ENCODE measurements at places on chromosomes 5 and 9.

GRCh38 chr5:40124367-40124766 lies 555.3 kb upstream of the PTGER4 start:
- no peak for DNase-seq

- no peak for DNase-seq
Measured at GRCh38 chr5:84622461-84622860, 237.8 kb upstream of the EDIL3 start.

GRCh38 chr9:120767451-120767850 lies 25.8 kb downstream of the FBXW2 start:
- no peak for DNase-seq

DNA sequence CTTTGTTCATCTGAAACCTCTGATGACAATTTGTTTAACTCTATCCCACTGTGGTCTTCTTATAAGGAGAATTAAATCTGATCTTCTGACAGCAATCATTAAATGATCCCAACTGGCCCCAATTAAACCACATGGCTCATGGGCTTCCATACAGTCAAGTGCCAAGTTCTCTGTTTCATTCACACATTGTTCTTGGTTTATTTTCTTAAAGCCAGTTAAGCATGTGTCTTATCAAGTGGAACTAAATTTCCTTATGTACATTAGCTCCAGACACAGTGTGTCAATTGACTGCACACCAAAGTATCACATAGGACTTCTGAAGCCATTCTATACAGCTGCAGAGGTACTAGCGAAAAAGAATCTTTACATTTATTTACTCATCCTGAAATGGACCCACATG lies 51.2 kb downstream of the MEF2C start:
- DNase-seq = no peak

- peak; percentile 44 for DNase-seq
Measured at GRCh38 chr5:74919487-74919886, 53.3 kb upstream of the FAM169A start.

DNA sequence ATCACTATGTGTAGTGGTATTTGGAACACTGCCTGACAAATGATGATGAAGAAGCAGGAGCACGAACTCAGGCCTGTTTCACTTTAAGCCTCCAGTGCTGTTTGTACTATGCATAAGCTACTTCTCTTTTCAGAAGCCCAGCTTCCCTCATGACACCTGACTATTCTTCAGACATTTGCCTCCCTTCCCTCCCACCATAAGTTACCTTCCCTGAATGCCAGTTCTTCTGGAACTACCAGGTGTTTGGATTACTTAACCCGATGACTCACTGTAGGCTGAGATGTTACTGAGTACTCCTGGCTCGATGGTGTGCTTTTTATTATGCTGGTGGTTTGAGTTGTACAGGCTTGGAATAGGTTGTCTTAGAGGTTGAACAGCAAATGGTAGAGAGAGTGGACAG lies 180.0 kb downstream of the SPATA31D1 start:
- no peak for DNase-seq

DNA sequence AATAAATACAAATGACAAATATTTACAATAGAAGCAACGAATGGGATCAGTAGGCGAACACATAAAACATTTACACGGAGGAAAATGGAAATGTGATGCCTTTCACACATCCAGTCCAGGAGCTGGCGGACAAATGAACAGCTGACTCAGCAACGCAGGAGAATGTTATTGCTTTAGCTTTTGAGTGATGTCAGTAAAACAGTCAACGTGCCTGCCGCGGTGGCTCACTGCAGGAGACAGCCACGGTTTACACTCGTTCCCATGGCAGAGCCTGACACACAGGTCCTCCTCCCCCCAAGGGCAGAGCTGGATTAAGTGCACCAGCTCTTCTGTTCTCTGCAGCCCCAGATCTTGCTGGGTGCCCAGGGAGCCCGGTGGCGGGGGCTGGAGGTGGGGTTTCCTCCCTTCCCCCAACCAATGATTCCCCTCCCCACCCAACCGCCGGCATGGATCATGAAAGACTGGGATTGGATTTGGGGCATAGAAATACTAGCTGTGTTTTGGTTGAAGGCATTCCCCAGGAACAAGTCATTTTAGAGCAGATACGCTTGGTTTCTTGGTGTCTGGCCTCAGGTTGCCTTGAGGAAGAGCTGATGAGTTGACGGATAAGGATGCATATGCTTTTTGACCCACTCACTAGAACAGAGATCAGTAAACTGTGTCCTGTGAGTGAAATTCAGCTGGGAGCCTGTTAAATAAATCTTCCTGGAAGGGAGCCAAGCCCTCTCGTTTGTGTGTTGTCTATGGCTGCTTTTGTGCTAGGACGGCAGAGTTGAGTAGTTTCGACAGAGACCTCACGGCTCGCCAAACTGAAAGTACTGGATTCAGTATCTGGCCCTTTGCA lies 12.5 kb downstream of the STC2 start:
- DNase-seq = no peak

GRCh38 chr5:72618708-72619107 lies 111.5 kb upstream of the ZNF366 start:
- no peak for DNase-seq

DNA sequence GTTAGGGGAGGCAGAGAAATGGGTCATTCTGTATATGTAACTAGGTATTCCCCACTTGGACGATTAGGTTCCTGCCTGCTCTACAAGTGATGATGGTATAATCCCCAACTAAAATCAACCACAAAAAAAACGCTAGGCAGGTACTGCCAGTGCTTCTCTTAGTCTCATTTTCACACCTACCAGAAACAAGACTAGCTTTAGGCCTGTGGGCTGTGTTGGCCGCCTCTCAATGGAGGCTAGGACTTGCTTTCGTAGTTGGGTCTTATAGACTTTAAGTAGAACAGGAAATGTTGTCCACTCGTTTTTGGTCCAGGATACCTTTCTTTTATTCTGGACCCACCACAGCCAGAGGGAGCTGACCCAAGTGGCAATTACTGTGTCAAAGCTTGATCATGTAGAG lies 111.8 kb downstream of the UNC13B start:
- DNase-seq = no peak

- no peak for DNase-seq
Measured at GRCh38 chr9:111414406-111414805, 69.8 kb downstream of the ECPAS start.

GRCh38 chr5:87686975-87687374 lies 274.2 kb upstream of the CCNH start:
- no peak for DNase-seq

DNA sequence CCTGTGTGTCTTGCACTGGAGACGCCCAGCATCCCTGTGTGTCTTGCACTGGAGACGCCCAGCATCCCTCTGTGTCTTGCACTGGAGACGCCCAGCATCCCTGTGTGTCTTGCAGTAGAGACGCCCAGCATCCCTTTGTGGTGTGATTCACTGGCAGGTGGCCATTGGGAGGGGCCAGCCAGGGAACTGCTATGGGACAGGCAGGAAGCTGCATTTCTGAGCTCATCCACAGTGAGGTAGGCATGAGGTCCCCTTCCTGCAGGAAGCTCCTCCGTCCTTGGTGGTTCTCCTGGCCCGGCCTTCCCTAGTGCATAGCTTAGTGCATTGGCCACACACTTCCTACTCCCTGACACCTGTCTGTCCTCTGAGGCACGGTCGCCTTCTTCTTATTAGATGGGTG lies 43.5 kb downstream of the IRX1 start:
- DNase-seq = no peak

GRCh38 chr5:38531518-38531917 lies 24.9 kb downstream of the LIFR start:
- DNase-seq = no peak

DNA sequence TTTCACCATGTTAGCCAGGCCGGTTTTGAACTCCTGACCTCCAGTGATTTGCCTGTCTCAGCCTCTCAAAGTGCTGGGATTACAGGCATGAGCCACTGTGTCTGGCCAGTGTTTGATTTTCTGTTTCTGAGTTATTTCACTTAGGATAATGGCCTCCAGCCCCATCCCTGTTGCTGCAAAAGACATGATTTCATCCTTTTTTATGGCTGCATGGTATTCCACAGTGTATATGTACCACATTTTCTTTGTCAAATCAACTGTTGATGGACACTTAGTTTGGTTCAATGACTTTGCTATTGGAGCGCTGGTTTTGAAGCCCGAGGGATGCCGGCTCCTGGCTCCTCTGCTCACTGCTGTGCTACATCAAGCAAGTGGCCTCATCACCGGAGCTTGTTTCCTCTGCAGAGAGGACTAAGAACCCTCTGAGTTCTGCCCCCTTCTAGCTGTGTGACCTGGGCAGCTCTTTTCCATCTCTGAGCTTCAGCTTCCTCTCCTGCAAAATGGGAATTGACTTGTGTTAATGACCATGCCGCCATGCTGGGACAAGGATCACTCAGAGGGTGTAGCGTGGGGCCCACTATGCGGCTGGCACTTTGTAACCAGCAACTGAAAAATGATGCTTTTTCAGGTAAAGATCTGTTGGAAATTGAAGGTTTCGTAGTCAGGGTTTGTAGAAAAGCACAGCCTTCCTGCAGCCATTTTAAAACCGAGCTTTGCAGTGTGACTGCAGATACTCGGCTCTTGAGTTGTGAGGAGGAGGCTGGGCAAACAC lies 4.6 kb upstream of the NEURL1B start:
- no peak for DNase-seq

DNA sequence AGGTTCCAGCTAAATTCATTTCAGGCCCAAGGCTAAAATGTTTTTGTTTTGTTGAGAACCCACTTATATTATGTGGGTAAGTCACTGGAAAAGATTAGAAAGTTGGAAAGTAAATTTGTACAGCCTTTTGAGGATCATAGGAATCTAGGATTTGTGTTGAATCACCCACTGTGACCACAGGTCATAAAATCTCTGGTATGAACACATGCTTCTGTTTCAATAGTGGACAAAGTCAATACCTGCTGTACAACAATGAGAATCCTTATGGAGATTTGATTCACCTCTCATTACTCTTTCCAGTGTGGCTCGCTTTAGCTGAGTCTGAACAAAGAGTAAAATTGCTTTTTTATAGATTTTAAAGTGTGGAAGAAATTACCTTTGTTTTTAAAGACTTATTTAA lies 369.5 kb downstream of the TMEM167A start:
- DNase-seq = no peak

Data from NCI-H2227 treated with DMSO at 0.1 percent for 48 hours (cell line).